Activated CD4-positive, CD25-positive, alpha-beta regulatory T cell treated with anti-CD3 and anti-CD28 coated beads, Interleukin-2, amount 50 U/mL, for 24 hours (primary cell): ENCODE measurements at places on chromosomes 11 and 22.
A peak's percentile ranks its signal among the peaks of the same experiment; 100 is the strongest.

DNA sequence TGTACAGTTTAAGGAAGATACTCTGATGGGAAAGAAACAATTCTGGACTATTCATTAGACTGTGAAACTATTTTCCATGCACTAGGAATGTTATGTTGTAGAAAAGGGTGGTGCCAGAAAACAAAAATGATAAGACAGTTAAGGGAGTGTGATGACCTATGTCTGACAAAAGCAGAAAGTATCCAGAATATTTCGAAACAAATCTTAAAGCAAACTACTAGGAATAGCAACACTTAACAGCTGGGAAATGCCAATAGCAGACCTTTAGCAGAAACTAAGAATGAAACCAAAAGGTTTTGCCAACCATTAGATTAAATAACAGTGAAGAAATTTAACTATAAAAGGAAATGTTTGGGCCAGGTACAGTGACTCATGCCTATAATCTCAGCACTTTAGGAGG, 3.3 kb upstream of the ARHGAP20 start:
- no peak for ATAC-seq

- ATAC-seq, result no peak
Measured at GRCh38 chr11:504053-504993, 2.7 kb downstream of the RNH1 start.

- ATAC-seq, result no peak
Measured at GRCh38 chr11:119324189-119324588, 7.3 kb upstream of the MCAM start.

- no peak for ATAC-seq
Measured at GRCh38 chr22:30239488-30240405, 6.8 kb downstream of the LIF start.

DNA sequence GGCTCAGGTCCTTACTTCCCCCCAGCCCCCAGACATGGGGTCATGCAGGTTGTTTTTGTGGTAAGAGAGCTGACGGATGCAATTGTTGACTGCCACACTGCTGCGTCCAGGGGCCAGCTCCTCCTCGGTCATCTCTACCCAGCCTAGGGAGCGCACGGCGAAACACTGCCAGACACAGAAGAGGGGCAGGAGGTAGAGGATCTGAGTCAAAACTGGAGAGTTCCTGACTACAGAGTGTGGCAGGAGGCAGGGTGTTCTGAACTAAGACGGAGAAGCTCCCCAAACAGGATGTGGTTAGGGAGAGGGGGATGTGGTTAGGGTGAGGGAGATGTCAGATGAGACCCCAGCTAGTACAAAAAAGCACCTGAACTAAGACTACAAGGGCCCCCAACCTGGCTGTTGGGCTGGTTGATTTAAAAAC, 12.3 kb downstream of the SMPD1 start:
- peak; percentile 85 for ATAC-seq

GRCh38 chr11:79663017-79663416, 222.2 kb upstream of the TENM4 start:
- no peak for ATAC-seq

DNA sequence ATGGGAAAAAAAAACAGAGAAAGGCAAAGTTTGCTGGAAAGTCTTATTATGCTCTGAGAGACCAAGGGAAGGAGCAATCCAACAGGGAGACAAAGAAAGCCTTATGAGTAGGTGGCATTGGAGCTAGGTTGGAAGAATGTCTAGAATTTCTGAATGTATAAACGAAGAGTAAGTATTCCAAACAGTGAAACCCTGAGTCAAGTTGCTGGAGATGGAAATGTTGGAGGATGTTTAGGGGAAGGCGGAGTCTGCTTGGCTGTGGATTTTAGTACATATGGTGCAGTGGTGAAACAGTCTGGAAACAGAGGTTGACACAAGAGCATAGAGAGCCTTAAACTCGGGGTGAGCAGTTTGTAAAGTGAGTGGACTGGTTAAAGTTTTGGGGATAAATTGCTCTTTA, 314.8 kb upstream of the CADM1 start:
- ATAC-seq, result no peak

GRCh38 chr22:45426387-45426786, 12.9 kb downstream of the RIBC2 start:
- ATAC-seq, result no peak

GRCh38 chr22:43754176-43754575, 57.9 kb downstream of the EFCAB6 start:
- ATAC-seq, result no peak

- no peak for ATAC-seq
Measured at GRCh38 chr11:11884774-11885481, 43.2 kb downstream of the USP47 start.

DNA sequence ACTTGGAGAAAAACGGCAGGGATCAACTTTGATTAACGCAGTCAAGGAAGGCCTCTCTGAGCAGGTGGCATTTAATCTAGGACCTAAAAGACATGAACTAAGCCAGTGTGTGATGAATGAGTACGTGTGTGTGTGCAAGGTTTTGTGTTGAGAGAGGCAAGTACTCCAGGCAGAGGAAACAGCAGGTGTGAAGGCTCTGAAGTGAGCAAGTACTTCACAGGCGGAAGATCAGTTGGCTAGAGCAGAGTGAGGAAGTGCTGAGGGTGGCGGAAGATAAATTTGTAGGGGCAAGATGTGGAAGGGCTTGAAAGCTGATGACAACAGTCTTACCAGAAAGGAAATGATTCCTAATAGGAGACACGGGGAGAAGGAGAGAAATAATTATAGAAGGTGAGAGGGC, 6.8 kb downstream of the APIP start:
- no peak for ATAC-seq

- ATAC-seq, result no peak
Measured at GRCh38 chr11:73400293-73400692, 24.1 kb downstream of the RELT start.

- ATAC-seq, result no peak
Measured at GRCh38 chr11:69500285-69501120, 19.0 kb downstream of the LINC01488 start.

GRCh38 chr22:30288419-30289140, 725 bp downstream of the CASTOR1 start:
- ATAC-seq, result no peak

- ATAC-seq, result no peak
Measured at GRCh38 chr11:32122200-32122599, 31.3 kb downstream of the RCN1 start.

- ATAC-seq, result no peak
Measured at GRCh38 chr11:119529936-119530335, 107.0 kb upstream of the THY1 start.

DNA sequence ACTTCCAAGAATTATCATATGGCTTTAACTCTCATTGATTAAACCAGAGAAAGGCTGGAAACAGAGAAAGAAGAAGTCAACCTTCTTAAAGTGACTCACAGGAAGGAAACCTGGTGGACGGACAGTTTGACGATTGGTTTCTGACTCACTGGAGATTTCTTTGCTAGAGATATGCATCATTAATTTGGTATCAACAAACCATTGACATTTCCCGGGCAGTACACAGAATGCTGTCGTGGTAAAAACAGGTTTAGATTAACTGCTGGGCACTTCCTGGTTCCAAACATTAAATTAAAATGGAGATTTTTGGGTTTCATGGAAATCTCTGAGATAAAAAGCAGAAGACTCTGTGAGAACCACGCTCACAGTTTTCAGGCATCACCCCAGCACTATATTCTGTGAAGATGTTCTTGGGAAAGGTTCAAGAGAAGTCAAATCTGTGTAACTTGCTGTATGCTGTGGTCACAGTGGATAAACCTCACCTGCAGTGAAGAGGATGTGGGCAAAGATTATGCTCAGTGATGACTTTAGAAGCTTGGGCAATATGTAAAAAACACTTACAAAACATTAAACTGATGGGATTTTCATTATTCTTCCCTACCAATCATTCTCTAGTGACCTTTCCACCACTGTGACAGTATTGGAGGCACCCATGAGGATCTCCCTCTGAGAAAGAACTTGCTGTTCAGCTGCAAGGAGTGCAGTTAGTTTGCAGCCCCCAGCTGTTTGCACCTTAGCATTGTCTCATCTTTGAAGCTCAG, 61.1 kb upstream of the CD44 start:
- peak; percentile 70 for ATAC-seq

GRCh38 chr22:35664955-35665587, 16.8 kb downstream of the APOL6 start:
- ATAC-seq, result no peak

GRCh38 chr22:48874956-48875355, 952.7 kb downstream of the BRD1 start:
- no peak for ATAC-seq

DNA sequence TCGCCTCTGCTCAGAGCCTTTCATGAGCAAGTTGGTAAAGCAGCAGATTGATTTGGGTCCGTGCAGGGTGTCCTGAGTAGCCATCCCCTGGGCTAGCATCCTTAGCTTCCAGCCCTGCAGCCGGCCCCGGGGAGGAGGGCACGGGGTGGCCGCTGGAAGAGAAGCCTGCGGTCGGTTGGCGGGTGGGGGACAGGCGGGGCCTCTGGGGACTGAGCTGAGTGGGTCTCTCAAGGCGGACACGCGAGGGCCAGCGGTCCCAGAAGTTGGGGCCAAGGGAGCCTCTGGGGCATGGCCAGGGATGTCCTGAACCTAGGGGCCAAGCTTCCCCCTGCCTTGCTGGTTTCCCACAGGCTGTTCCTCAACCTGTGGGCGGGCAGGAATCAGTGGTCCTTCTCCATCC, 143.0 kb downstream of the TBC1D22A start:
- ATAC-seq, result no peak

GRCh38 chr11:35239471-35240075, 100.6 kb downstream of the CD44 start:
- no peak for ATAC-seq

DNA sequence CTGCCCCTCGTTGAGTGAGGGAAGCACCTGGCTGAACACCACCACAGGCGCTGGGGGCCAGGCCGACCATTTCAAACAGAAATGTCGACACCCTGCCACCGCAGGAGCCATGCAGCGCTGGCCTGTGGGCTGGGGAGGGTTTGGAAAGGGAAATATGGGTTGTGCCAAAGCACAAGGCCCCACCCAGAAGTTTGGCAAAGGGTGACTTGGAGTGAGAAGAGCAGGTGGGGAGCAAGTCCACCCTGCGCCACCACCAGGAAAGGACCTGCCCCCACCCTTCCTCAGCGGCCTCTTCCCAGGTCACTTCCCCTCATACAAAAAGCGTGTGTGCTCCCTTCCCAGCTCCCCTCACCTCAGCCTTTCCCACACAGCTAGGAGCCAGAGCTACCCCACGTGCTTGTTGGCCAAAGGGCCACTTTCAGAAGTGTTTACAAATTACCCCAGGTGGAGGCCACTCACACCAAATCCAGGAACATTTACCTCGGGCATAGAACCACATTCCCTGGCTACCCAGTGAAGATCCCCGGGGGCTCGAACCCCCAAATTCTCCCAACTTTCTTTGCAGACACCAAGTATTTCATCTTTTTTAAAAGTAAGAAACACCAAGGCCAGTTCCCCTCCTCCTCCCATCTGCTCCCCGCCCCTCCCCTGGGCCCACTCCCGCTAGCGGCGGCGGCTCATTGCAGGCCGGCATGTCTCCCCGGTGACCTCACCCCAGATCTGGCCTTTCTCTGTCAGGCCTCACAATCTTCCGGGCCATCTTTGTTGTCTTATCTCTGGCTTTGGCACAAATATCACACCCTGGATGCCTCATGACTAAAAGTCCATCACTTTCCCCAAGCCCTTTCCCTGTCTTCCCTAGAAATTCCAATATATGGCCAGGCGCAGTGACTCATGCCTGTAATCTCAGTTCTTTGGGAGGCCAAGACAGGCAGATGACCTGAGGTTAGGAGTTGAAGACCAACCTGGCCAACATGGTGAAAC, 20.5 kb upstream of the SCGB1A1 start:
- no peak for ATAC-seq

- ATAC-seq, result no peak
Measured at GRCh38 chr11:11589437-11589836, 32.4 kb downstream of the GALNT18 start.

GRCh38 chr11:103870821-103871309, 165.6 kb upstream of the DDI1 start:
- ATAC-seq, result no peak

DNA sequence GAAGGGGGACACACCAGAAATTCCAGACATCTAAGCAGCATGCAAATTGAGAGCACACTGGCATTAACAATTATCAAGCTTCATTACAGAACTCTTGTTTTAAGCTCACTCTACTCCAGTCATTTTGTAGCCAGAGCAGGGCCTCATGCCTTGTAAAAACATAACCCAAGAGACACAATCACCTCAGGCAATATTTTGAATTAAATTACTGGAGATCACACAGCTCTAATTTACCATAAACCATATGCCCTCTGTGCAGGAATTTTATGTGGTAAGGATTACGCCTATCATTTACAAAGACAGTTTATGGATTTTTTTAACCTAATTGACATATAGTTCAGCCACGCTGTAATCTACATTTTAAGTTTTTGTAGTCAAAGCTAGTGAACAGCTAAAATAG, 414.1 kb upstream of the DDI1 start:
- ATAC-seq, result no peak

DNA sequence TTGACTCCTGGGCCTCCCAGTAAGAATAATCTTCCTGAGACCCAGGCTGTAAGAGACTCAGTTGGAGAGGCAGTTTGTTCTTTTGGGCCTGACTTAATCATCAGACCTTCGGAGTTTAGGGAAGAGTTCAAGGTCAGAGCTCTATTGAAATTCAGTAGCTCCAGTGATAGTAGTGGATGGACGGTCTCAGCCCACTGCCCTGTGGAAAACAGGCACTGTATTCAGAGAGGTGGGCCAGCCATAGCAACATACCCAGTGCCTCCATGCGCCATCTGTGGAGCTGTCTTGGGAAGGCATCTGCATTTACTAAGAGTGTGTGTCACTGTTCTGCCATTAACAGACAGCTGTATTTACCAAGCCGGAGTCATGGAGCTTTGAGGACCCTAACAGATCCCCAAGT, 2.9 kb downstream of the SMARCB1 start:
- ATAC-seq, result no peak

GRCh38 chr11:128361451-128362020, 225.8 kb downstream of the ETS1 start:
- no peak for ATAC-seq

DNA sequence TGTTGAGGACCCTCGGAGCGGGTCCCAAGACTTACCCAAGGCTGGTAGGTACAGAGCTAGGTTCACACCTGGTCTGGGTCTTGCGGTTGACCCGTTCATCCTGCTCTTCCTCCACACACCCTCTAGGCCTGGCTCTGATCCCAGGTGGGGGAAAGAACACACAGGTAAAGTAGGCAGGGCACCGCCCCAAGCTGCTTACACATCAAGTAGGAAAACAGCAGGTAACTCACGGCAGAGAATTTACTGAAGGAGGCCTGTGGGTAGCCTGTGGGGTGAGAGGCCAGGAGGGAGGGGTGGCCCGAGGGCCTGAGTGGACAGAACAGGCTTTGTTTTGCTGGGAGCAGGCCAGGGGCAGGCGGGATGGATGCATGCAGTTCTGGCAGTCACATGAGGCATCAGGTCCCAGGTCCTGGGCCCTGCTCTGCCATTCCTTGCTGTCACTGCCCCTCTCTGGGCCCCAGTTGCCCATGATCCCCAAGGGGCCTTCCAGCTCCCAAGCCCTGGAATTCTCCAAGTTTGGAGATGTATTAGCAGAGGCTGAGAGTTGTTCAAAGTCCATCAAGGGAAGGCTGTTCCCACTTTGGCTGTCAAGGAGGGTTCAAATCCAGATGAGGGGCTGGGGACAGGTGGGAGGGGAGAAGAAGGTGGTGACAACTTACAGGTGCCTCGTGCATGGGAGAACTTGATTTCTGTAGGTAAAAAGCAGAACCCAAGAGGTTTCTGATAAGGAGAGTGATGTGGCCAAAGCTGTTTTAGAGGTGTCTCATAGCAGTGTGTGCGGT, 5.7 kb downstream of the TSKU start:
- no peak for ATAC-seq
